Transverse colon (tissue), 4 donors: ENCODE measurements at places on chromosomes 7 and 10.

- no peak for DNase-seq
These were observed 192.9 kb upstream of the FZD8 start for GRCh38 chr10:35834877-35835494.

DNA sequence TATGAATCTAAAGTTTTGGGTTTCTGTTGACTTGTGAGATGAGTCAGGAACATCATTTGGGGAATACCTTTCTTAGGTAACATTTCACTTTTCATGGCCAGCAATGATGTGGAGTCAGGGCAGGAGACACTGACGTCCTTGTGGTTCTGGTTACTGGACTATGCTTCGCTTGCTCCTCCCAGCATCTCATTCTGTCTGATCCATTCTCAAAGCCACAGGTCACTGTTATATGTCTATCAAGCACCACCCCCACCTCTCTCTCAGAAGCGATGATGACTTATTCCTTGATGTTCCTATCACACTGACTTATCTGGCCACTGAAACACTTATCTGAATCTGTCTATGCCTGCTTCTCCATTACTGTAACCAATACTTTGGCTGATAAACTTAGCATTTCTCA lies 51.6 kb downstream of the TES start:
- DNase-seq, result no peak

DNA sequence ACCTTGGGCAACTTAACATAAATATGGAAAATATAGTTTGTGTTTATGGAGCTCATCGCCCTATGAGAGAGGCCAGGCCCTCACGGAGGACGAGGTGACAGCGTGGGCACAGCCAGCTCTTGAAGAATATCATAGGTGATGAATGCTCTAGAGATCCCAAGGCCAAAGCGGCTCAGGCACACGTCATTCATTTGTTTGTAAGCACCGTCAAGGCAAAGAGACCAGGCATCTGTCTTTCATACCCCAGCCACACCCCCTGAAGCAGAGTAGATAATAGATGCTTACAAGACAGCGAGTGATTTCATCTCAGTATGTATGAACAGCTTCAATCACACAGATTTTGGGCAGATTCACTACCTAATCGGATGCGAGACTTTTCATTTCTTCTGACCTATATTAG lies 242.1 kb upstream of the C7orf33 start:
- DNase-seq, result no peak

- no peak for DNase-seq
These were observed 7.6 kb downstream of the LZTS2 start for GRCh38 chr10:101007099-101007711.

GRCh38 chr7:50805447-50806125 lies 22.9 kb upstream of the GRB10 start:
- DNase-seq, result no peak

GRCh38 chr7:80740778-80741545 lies 102.5 kb downstream of the CD36 start:
- DNase-seq, result no peak

DNA sequence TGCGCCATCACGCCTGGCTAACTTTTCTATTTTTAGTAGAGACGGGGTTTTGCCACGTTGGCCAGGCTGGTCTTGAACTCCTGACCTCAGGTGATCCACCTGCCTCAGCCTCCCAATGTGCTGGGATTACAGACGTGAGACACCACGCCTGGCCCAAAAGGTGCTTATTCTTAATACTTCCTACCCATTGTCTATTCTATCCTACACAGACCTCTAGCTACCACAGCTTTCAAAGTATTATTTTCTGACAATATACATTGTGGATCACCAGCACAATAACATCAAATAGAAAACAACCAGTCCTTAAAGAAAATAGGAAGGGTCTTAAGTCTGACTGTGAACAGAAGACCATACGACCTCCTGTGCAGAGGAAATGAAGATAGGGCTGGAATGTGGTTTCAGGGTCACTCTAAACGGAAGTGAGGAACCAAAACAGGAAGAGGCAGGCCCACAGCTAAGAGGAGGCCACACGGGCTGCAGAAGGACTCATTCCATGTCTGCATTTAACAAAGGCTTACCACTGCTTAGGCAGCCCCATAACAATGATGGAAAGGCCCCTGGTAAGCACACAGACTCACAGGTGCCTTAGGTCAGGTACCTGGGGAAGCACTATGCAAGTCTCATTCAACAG lies 115.2 kb downstream of the ZFAND4 start:
- no peak for DNase-seq

DNA sequence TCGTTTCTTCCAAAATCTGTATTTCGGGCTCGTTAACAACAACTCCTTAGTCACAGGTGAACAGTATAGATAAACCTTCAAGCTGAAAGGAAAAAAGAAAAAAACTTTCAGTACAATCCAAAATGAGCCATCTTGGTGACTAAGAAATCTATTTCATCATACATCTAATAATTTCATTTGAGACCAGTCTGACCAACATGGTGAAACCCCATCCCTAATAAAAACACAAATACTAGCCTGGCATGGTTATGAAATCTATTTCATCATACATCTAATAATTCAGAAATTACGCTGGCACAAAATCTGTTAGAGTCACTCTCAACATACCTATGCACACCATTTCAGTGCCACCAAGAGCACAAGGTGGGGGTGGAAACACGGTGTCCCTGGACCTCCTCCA lies 8.8 kb downstream of the DCLRE1C start:
- no peak for DNase-seq

DNA sequence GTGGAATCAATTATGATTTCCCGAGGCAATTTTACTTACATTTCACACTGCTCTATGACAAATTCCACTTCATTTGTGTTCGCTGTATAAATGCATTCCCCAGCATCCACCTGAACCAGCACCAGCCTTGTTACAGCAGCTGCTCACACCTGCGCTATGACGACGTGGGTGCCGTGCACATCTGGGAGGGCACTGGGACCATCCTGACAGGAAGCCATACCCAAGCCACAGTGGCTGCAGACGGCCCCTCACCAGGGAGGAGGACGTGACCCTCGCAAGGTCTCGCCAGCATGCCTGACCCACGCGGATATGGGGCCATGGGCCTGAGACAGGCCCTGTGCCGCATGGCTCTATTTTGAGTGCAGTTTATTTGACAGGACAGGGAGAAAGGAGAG lies 201.3 kb downstream of the MAD1L1 start:
- no peak for DNase-seq

GRCh38 chr10:6195846-6196245 lies 6.9 kb upstream of the PFKFB3 start:
- DNase-seq, result no peak

DNA sequence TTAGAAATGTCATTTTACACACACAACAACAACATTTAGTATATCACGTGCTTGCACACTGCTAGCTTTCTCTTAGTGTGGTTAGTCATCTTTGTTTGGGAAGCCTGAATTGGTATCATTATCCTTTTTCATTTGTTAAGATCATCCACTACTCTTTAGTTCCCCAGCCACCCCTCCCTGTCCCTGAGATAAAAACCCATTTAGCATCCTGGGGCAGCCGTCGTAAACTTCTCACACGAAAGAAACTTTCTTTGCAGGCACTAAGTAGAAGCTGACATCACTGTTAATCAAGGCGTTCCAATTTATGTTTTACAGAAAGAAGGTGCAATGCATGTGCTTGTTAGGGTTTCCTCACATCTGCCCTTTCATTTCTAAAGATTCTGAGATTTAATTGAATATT lies 475.1 kb upstream of the FZD8 start:
- no peak for DNase-seq
